ENCODE measurements at places on chromosomes 2 and 18. TPM values are rescaled to one million over a fixed set of nuclear protein-coding genes. Genes with fewer than 3 reads are reported as not detected.

SH3BP4 gene
- total RNA-seq: 37.5 TPM

C2orf15 gene
- 0.18 TPM for total RNA-seq

DOK6 gene
- total RNA-seq: 0.28 TPM

CHRNG gene
- total RNA-seq: not detected

KANSL1L gene
- 9.7 TPM for total RNA-seq

Data from endothelial cell of coronary artery (primary cell).